ENCODE measurements at places on chromosomes 5 and 9.

DNA sequence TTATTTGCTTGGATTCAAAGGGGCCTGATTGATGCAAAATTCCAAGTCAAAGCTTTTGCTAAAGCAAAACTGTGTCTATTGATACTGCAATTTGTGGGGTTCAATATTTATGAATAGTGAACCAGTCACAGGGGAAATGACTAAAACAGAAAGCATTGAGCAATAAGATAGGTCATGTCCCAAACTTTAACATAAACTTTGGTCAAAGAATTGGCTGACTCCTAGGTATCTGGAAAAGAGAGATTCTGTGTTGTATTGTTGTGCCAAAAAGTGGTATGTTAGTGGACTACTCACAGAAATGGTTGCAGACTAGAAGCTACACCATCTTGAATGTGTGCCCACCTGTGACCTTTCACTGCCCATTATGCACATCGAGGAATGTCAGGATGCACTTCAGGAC lies 585.5 kb upstream of the RGMB start:
- no peak for DNase-seq

- DNase-seq: no peak
These were observed 184.1 kb downstream of the DIRAS2 start for GRCh38 chr9:90458485-90458884.

GRCh38 chr5:172361566-172362238 lies 78.1 kb upstream of the UBTD2 start:
- DNase-seq: peak; percentile 96

DNA sequence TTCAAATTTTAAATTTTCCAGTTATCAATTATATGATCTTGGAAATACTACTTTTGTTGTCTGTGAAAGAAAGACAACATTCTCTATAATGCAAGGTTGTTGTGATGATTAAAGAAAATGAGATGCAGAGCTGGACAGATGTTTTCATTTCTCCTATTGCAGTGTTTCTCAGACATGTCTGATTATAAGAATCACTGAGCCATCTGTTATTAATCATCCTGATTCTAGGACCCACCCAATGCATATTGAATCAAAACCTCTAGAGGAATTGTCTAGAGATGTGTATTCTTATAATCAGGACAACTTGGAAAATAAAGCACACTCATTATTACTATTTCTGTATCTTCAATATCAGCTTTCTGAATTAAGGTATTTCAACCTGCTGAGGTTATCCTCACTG lies 121.1 kb upstream of the ASTN2 start:
- no peak for DNase-seq

DNA sequence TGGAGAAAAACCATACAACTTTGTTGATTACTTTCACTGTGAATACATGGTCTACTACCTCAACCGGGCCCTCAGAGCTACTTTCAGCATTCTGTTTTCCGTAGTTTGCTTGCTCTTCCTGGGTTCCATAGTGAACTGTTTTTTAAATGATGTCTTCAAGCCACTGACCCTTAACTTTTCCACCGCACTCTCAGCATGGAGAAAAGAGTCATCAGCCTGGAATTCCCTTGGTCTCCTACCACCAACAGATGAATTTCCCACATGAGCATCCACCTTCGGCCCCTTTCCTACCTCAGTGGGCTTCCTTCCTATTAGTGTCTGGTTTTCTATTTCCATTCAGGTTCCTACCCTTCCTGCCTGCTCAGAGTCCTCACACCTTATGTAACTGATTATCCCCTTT lies 135.9 kb upstream of the ADAMTSL1 start:
- DNase-seq: no peak

DNA sequence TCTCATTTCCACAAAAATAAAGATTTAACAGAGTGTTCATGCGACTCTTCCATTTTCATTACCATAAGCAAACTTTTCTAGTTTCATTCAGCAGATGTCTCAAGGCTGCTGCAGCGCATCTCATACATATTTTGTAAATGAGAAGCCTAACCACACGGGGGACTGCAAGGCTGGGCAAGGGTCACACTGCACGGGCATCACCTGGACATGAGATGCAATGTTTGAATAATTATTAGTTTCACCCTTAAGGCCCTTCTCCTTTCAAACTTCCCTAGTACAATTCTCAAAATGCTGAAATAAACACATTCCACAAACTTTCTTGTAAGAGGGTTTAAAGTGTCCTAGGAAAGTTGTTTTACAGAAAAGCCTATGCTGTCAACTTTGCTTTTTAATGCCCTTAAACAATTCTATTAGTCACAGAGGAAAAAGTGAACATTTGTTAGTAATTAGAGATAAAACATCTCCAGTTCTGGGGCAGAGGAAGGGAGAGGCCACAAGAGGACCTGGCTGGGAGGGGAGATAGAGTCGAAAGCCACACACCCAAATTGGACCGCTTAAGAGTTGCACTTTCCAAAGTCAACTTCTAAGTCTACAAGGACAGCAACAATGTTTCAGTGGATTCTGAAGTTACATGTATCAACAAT lies 1.3 kb downstream of the DENND1A start:
- peak; percentile 59 for DNase-seq

- DNase-seq: no peak
These were observed 32.8 kb upstream of the BASP1 start for GRCh38 chr5:17184588-17184987.

- peak; percentile 38 for DNase-seq
These were observed 53.0 kb downstream of the DCP2 start for GRCh38 chr5:113029614-113030013.

DNA sequence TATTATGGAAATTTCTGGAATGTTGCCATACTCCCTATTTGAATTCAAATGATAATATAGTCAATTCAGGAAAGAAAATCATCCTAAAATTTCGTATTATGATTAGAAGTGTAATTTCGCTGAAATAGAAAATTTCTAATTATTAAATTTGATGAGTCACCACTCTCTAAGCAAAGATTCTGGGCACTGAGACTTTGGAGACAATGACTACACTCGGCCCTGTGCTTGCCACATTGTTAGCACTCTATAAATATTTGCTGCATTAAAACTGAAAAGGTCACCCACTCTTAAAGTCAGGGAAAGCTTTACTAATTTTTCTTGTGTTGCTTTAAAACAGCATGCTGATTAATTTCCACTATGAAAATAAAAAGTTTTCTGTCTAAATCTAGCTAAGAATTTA lies 240.3 kb downstream of the TLE4 start:
- peak; percentile 38 for DNase-seq

DNA sequence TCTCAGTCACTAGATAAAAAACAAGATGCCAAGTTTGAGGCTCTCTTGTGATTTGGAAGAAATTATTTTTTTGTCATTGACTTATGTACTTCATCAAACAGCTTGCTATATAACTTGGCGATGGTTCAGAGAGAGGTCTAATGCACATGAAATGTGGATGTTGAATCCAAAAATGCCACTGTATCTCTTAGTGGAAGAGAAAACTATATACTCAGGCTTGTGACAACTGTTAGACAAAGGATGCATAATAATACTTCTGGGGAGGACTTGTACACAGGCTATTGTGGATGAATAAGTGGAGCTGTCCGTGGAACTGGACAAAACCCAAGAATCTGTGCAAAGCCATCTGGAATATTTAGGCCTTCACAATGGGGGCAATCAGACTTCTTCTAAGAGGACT lies 162.9 kb upstream of the NMUR2 start:
- no peak for DNase-seq

DNA sequence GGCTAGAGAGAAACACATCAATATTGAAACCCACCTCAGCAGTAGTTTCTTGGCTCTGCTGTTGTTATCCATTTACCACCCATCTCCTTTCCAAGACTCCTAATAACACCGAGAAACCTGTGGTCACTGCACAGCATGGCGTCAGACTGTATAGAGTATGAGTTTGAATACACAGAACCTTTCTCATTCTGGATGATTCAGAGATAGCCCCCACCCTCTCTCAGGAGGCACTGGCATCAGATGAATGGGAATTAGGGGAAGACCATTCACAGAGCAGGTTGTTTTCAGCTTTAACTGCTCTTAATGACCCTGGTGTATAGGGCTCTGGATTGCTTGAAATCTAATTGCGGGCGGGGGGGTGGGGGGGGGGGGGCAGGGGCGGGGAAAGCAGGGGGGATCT lies 86.7 kb downstream of the GPR21 start:
- no peak for DNase-seq

- peak; percentile 16 for DNase-seq
These were observed 483 bp downstream of the G3BP1 start for GRCh38 chr5:151772029-151772845.

GRCh38 chr9:127166651-127167524 lies 44.5 kb upstream of the ANGPTL2 start:
- DNase-seq: no peak

DNA sequence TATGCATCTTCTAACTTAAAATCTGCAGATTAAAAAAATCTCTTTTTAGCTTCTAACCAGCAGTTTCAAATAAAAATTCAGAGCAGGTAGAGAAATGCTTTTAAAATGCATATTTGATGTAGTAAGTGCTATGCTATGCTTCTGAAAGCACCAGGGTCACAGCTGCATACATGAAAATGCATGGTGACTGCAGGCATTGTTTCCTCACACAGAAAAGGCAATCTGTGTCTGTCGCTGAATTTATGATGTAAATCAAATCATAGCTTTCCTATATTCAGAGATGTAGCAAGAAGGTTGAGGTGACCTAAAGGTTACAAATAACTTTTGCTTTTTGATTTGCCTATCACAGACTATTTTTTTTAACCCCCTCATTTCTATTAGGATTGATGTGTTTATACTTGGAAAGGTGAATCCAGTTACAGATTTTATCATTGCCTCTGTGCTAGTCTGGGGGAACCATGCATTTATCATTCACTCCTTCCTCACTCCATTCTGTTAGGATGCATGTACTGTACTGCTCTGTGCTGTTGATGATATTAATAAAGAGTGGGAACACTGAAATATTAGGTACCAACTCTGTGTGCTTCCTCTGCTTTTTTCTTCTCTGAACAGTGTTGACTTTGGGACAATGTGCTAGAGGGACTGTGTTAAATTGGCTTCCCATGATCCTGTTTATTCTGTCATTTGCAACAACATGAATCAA lies 65.6 kb downstream of the FOCAD start:
- no peak for DNase-seq

DNA sequence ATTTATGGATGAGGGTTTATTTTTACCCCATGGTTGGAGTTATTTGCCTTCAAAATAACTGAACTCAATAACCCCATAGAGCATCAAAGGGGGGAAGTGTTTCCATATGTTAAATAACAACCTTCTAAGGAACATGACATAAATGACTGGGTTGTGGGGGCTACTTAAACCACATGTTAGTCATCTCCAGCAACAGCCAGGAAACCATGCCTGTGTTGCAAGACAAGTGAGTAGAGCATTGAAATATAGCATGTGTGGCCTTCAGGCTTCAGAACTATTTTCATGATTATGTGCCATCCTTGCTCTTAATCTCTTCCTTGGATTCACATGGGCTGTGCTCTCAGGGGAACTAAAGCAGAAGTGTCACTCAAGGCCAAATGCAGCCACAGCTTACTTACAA lies 431.2 kb downstream of the AGTPBP1 start:
- no peak for DNase-seq

DNA sequence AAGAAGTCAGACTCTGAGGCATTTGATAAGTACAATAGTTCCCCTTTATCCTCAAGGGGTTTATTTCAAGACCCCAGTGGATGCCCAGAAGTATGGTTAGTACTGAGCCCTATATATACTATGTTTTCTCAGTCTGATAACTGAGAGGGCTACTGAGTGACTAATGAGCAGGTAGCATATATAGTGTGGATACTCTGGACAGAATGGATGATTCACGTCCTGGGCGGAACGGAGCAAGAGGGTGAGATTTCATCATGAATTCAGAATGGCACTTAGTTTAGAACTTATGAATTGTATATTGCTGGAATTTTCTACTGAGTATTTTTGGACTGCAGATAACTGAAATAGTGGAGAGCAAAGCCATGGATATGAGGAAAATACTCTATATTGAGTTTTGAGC lies 457.6 kb downstream of the PLK2 start:
- no peak for DNase-seq

GRCh38 chr5:62550103-62550502 lies 28.5 kb upstream of the LRRC70 start:
- no peak for DNase-seq

DNA sequence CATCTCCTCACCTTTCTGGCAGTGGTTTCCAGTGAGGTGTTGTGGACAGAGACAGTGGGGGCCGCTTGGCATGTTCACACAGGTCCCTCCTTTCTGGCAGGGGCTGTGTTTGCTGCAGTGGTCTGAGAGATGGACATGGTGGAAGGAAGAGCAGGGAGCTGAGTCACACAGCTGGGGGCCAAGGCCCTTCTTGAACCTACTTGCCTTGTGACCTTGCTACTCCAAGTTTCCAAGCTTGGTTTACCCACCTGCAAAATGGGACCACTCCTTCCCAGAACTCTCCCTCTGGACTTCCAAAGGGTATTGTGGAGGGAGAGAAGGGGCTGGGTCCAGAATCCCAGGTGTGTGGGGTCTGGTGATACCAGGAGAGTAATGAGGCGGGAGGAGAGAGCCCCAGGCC lies 4.1 kb downstream of the F12 start:
- no peak for DNase-seq

DNA sequence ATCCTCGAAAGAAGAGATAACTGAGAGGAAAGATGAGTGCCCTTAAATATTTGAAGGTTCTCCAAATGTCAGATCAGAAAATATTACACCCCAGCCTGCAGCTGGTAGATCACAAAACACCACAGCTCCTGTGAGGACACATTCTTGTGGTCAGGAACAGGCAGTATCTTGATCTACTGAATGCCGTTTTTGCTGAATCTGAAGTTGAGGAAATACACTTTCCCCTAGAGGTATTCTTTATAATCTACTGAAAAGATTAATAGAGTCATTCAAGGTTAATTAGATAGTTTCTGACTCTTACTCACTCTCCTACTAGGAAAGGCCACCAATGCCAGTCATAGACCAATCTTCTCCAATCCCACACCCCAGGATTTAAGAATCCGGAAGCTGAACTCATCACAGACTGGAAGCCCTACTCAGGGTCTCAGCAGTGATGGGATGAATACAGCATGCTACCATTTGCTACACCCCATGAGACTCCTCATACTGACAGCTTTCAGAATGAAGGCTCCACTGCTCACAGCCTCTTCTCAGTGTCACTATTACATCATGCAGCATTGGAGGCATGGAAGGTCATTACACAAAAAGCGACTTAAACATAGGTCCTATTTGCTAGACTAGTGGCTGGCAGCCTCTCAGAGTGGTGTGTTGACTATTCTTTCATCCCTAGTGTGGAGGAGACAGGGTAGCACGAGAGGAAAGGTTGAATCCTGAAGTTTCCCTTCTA lies 143.9 kb upstream of the SLC1A3 start:
- DNase-seq: peak; percentile 27

DNA sequence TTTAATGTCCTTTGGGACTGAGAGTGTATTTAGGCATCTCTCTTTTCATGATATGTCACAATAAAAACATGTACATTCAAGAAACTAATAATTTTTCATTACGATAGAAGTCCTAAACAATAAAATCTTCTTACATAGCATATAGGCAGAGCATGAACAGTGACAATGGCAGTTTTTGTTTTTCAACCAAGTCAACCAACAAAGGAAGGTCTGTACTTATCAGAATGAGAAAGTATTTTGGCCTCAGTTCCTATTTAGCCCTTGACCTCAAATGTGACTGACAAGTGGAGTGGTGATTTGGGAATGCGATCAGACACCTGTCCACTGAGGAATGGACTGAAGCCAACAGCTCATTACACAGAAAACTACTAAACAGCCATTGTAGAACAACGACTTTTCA lies 219.5 kb downstream of the TMEM161B start:
- no peak for DNase-seq

GRCh38 chr5:528629-529511 lies 4.6 kb upstream of the SLC9A3 start:
- no peak for DNase-seq
